ENCODE measurements at places on chromosomes 1 and 21. TPM values are rescaled to one million over a fixed set of nuclear protein-coding genes. Genes with fewer than 3 reads are reported as not detected.

DNA sequence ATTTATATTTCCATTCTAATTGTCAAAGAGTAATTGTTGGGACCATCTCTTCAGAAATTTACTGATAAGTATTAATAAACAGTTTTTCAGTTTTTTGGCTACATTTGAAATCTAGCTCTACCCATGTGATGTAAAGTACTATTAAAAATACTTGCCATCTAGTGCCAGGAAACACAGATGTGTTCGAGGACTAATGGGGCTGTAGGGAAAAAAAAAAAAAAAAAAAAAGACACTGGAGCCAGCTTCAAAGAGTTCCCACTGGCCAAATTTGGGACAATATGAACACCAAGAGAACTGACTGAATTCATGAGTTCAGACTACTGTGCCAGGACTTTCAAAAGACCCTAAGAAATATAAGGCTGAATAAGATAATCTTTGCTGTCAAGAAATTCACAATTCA lies 65.2 kb upstream of the GFI1 start:
- DNase-seq: no peak
- no peak overlapping the region for H3K4me3 ChIP-seq
- H3K4me1 ChIP-seq: no peaks in the 10 kb centered on the region
- no peak overlapping the region for H3K27ac ChIP-seq

GRCh38 chr1:115284209-115284608 lies 53.8 kb downstream of the NGF start:
- H3K4me1 ChIP-seq: peaks cover 15% of the 10 kb centered on the region
- DNase-seq: no peak
- no peak overlapping the region for H3K27ac ChIP-seq
- H3K4me3 ChIP-seq: no peak overlapping the region
- no peaks in the 10 kb centered on the region for H3K27me3 ChIP-seq
- H3K36me3 ChIP-seq: no peaks in the 10 kb centered on the region

DNA sequence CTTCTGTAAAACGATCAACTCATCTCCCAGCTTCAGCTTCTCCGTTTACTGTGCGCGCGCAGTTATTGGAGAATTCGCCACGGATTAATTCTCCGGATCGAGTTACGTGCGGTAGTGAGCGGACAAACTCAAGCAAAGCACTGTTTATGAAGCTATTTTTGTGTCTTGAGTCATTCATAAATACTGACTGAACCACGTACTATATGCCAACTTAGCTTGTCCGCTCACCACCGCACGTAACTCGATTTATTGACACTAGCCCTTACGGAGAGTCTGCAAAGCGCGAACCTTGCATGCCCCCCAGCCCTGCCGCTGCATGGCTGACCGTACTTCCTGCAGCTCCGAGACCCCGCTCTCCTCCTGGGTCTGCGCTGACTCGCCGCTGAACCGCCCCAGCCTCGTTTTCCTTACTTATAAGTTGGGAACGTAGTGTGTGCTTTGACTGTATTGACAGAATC lies 773 bp downstream of the CHD1L start:
- peak overlapping the region; percentile 82 for H3K4me3 ChIP-seq
- peaks cover 11% of the 10 kb centered on the region for H3K4me1 ChIP-seq
- no peaks in the 10 kb centered on the region for H3K36me3 ChIP-seq
- H3K27ac ChIP-seq: peak overlapping the region; percentile 94

DNA sequence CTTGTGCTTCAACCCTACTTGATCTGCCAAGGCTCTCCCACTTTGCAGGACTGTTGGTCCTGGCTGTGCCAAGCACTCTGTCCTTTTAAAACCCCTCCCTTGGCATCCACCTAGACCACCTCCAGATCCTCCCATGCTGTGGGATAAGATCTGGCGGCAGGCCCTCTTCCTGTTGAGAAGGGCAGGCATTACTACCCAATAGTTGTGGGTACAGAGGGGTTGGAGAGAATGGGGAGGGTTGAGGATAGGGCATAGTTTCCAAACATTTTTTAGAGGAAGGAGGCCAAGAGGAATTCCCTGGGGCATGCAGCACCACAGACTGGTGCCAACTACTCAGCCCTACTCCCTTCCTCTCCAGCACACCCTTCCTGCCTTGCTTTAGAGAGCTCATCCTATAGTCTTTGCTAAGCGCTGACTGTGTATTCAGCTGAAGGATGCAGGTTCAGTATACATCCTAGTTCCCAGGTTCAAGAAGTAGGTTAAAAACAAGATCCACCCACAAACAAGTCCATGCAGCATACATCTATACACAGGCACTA lies 70.7 kb downstream of the TRABD2B start:
- no peak overlapping the region for H3K27ac ChIP-seq
- H3K36me3 ChIP-seq: no peaks in the 10 kb centered on the region
- peaks cover 5% of the 10 kb centered on the region for H3K27me3 ChIP-seq
- no peak for DNase-seq
- H3K4me1 ChIP-seq: no peaks in the 10 kb centered on the region

The LCE1E gene
- total RNA-seq: not detected

Data from astrocyte (in vitro differentiated cells and primary cell).